Activated CD8-positive, alpha-beta memory T cell treated with anti-CD3 and anti-CD28 coated beads for 1 hour (primary cell): ENCODE measurements at places on chromosomes 7 and 10.

GRCh38 chr10:132110713-132111112 is 45.0 kb downstream of the JAKMIP3 start:
- DNase-seq, result no peak

DNA sequence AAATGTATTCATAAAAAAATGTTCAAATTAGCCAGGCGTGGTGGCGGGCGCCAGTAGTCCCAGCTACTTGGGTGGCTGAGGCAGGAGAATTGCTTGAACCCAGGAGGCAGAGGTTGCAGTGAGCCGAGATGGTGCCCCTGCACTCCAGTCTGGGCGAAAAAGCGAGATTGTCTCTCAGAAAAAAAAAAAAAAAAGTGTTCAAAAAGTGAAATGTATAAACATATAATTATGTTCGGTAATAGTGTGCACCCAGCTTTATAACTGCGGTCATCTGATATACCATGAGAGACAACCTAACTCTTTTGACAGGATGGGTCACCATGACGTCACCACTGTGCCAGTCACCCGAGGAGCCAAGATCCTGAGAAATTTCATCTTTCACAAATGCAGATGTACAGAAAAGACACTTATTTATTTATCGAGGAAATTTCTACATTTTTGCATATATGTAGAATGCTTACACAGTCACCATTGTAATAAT is 594 bp upstream of the RP9 start:
- DNase-seq, result no peak

DNA sequence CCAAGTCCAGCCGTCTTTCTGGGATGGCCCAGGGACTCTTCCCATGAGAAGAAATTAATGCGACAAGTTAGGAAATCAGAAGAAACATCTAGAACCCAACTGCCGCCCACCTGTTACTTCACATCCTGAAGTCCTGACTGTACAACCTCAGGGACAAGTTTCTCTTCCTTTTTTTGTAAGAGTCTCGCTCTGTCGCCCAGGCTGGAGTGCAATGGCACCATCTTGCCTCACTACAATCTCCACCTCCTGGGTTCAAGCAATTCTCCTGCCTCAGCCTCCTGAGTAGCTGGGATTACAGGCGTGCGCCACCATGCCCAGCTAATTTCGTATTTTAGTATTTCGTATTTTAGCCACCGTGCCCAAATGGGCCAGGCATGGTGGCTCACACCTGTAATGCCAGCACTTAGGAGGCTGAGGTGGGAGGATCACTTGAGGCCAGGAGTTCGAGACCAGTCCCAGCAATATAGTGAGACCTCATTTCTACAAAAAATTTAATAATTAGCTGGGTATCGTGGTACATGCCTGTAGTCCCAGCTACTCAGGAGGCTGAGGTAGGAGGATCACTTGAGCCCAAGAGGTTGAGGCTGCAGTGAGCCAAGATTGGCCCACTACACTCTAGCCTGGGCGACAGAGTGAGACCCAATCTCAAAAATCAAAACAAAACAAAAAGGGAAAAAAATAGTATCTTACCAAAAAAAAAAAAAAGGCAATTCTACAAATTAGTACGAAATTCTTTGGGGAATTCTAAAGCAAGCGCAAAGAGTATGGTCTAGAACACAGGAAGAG is 20.8 kb downstream of the LAT2 start:
- DNase-seq, result no peak

DNA sequence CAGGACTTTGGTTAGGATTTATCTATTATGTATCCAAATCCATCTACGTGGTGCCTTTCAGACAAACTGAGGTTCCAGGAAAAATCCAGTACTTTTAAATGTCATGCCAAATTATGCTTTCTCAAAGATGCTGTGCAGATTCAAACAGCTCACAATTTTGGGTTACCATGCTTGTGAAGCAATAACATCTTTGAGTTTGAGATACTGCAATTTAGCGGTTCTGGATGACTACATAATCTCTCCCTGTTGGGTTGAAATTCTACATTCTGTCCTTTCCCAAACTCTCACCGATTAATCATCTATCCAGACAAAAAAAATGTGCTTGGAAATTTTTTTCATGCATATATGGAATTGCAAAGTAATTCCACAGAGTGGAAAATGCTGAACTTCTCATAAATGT is 3.5 kb downstream of the RHOBTB1 start:
- no peak for DNase-seq

- no peak for DNase-seq
Measured at GRCh38 chr7:16396766-16397500, 24.4 kb downstream of the CRPPA start.

DNA sequence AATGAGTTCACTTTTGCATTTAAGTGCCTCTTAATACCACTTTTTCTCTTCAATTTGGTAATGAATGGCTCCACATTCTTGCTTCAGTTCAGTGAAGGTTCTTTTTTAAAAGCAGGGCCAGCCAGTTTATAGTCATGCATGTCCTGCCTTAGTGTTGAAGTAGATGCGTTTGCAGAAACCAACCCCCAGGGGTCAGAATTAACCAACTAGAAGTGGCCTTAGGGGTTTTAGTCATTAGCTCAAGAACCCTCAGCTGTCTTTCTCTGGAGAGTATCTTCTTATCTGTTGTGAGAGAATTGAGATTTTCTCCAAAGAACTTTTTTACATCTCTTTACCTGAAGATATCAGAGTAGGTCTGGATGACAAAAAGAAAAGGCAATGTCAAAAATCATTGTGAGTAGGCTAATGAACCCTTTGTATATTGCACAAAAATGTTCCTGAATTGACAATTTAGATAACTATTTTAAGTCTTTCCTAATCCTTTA is 82.2 kb downstream of the PIK3CG start:
- DNase-seq, result no peak

- DNase-seq, result no peak
Measured at GRCh38 chr10:113027574-113028455, 77.8 kb downstream of the TCF7L2 start.
